Neural crest cell (in vitro differentiated cells): ENCODE measurements at places on chromosomes 3 and 15.
A peak's percentile ranks its signal among the peaks of the same experiment; 100 is the strongest.

GRCh38 chr3:61807865-61808276 lies 246.5 kb downstream of the PTPRG start:
- DNase-seq, result no peak

DNA sequence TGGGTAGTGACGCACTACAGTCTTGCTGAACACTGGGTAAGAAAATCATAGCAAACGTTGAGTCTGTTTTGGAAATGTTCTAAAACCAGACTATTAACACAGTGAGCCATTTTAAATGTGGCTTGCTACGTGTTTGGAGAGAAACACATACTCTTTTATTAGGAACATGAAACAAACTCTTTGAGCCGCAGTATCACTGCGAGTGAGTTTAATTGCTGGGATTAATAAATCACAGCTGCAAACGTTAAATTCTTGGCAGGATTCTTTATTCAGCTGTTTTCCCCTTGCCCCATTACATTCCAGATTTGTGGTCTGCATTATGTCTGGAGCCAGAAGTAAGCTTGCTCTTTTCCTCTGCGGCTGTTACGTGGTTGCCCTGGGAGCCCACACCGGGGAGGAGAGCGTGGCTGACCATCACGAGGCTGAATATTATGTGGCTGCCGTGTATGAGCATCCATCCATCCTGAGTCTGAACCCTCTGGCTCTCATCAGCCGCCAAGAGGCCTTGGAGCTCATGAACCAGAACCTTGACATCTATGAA lies 33.6 kb downstream of the BTD start:
- DNase-seq, result no peak

DNA sequence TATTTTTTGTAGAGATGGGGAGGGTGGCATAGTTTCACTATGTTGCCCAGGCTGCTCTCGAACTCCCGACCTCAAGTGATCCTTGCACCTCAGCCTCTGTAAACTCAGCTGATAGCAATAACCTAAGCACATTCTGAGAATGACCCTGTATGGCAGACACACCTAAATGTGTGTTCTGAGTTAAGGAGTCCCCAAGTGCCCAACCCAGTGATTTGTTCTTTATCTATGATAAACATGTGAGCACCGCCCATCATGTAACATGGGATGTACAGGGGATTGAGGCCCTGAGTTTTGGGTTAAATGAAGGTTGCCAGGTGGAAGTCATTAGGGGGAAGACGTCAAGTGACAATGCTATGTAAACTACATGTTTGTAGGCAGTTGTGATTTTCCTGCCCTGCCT lies 5.7 kb downstream of the NCEH1 start:
- no peak for DNase-seq

DNA sequence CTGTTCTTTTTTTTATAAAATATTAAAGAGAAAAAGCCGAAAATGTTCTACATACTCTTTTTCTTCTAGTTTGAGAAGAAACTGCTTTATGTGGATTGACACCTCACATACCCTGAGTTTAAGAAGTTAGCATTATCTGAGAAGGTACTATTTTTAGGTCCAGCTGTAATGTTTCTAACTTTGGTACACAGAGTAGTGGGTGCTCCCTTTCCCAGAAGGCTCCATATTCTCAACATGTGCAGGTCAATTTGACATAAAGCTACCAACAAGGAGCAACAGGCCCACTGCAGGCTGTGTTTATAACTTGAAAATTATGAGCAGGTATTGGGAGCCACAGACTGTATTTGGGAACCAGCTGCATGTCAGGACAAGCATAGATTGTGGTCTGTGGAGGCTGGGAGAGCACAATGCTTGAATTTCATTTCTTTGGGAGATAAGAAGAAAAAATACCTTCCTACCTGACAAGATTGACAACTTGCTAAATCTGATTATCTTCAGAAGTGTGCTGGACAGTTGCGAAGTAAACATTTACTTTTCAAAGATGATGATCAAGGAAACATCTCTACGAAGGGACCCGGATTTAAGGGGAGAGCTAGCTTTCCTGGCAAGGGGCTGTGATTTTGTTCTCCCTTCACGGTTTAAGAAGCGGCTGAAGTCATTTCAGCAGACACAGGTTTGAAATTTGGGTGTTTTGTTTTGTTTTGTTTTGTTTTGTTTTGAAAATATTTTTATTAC lies 57.2 kb downstream of the PPP2R3A start:
- no peak for DNase-seq

- DNase-seq, result no peak
These were observed 6.1 kb downstream of the CDHR4 start for GRCh38 chr3:49793486-49794085.

DNA sequence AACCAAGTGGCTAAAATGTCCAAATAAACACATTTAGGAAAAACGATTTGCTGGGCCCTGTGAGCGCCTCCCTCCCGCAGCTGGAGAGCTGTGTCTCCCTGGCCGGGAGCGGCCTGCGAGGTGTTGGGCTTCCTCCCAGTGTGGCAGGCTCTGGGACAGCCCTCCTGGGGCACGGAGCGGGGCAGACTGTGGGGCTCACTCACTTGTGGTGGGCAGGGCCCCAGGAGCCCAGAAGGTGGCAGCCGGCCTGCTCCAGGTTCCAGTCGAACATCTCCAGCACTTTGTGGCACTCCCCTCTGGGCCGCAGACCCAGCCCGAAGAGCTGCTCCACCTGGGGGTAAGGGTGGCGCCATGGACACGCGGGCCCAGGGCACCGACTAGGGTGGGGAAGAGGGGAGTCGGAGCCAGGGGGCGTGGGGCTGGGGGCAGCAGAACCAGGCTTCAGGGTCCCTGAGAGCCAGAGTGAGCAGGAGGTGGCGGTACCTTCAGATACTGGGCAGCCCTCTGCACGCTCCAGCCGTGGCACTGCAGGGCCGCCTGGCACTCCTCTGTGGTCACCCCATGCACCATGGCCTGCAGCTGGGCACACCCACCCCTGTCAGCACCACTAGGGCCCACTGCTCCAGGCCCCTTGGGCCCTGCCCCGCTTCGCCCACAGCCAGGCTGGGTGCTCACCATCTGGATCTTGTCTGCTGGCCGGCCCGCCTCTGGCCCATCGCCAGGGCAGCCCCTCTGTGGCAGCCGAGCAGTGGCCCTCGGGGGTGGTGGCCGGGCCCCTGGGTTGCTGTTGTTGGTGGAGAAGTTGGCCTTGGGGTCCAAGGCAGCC lies 41.5 kb downstream of the TNK2 start:
- DNase-seq, result no peak

DNA sequence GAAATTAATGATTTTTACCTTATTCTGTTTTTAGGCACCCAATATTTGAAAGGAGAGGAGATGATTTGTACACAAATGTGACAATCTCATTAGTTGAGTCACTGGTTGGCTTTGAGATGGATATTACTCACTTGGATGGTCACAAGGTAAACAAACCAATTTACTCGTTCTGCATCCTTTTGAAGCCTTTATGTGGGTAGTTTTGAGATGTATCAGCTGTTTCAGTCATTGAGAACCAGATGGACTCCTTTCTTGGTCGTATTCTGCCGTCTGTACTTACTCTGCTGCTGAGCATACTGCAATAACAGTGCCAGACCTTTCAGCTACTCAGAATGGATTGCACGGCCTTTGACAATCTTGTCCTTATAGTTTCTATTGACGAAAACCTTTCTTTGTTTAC lies 13.3 kb downstream of the DNAJB11 start:
- no peak for DNase-seq

DNA sequence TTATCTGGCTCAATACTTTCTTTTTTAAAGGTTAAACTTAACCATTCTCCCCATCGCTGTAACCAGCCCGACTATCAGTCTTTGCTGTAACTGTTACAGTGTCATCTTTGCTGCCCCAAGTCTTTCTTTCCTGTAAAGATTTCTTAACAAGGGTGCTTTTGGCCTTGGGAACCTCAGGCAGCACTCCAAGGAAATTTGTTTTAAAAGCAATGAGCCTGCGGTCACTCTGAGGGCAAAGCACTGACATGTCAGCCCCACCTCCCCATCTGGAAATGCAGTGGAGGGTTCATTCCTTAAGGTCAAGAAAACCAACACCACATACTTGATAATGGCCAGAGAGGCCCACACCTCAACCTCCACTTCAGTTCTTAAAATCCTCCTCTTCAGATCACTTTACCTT lies 3.2 kb downstream of the TRANK1 start:
- no peak for DNase-seq

- peak; percentile 24 for DNase-seq
These were observed 634 bp downstream of the MINDY2 start for GRCh38 chr15:58771621-58772250.

- no peak for DNase-seq
These were observed 360.9 kb downstream of the ZNF385D start for GRCh38 chr3:21390136-21390535.

DNA sequence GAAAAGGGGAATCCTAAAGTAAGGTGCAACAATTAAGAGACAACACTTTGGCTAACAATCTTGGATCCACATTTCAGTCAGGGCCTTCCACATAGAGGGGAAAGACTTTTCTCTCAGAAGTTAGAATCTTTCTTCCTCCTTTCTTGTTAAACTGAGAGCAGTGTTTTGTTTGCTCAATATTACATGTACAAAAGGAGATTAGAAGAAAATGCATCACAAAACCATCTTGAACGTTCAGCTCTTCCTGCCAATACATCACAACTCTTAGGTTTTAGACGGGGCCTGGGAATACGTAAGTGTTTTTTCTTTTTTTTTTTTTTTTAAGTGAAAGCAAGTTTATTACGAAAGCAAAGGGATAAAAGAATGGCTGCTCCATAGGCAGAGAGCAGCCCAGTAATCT lies 39.1 kb downstream of the MAP2K1 start:
- DNase-seq, result no peak

DNA sequence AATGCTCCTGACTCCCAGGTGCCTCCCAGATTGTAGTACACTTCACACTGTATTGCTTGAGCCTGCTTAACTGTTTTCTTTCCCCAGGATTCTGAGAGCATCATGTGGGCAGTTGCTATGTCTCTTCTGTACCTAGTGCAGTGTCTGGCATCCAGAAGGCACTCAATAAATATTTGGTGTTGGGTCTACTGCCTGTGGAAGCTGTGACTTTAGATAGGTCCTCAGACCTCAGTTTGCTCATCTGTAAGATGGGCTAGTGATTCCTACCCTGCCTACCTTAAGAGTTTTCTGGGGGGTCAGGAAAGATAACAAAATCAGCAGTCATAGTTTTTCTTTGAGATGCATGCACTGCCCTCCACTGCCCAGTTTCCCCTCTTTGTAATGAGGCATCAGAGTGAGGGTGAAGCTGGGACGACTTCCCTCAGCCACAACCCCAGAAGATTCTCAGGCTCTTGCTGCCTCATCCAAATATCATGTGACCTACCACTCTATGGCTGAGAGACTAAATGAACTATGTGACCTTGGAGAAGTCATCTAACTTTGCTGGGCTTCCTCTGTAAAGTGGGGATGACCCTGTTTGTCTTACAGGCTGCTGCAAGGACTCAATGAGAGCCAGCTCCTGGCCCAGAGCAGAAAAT lies 50.4 kb downstream of the ATP2B2 start:
- no peak for DNase-seq

DNA sequence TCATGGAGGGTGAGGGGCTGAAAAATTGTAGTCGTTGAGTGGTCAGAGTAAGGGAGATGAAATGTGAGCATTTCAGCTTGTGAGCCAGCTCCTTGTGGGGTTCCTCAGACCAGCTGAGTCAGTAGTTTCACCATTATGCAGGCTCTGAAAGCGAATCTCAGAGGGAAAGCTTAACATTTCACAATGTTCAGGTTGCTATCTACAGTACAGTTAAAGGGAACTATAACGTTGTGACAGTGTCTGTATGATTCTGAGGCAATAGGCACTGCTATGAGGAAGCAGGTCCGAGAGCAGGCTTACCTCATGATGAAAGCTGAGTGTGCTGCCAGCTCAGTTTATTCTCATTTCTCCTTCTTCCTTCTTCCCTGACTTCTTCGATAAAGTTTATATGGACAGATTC lies 469.6 kb downstream of the EDEM1 start:
- DNase-seq, result no peak

DNA sequence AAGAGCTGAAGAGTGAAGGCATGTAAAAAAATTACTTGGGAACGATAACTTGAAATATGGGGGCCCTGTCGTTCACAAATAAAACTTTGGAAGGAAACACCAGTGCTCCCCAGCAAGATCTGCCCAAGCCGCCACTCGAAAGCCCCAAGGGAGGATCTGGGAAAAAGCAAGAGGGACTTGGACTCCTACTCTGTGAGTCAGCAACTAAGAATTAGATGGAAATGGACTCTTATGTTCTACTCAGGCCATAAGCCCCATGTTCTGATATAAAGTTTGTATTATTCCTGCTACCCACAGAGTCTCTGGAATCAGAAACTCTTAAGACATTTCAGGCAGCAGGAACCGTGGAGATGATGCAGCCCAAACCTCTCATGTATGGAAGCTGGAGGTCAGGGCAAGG lies 75.7 kb downstream of the ITGB5 start:
- no peak for DNase-seq

DNA sequence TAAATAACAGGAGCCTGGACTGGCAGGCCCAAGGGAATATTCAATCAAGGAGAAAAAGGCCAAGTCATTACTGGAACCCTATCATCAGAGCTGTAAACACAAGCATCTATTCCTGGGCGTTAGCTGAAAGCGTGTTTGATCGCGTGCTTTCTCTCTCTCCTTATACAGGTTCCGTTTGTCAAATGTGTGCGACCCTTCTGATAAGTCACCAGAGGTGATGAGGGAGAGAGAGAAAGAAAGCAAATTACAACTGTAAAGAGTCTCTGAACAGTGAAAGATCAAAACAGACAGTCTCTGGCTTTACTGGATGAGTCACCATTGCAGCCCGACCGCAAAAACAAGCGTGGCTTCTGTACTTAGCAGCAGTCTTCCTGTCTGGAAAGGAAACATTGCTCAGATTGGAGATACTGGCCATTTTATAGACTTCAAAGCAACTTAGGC lies 39.5 kb upstream of the TPRG1 start:
- DNase-seq, result no peak

DNA sequence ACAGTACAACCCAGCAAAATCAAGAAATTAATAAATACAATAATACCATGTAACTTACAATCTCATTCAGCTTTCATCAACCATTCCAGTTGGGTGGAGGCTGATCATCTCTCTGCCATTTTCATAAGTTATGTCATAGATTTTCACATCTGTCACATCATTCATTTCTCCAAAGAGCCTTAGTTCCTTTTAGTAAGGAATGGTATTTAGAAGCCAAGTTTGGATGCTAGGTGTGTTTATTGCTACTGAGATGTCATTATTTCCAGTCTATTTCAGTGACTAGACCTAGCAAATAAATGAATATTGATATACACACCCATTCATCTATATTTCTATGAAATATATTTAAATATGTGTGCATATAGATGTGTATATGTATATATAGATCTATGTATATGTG lies 2.7 kb upstream of the UBL7 start:
- DNase-seq, result no peak

- DNase-seq, result peak; percentile 65
These were observed 40.8 kb downstream of the ZBTB11 start for GRCh38 chr3:101635954-101636798.

DNA sequence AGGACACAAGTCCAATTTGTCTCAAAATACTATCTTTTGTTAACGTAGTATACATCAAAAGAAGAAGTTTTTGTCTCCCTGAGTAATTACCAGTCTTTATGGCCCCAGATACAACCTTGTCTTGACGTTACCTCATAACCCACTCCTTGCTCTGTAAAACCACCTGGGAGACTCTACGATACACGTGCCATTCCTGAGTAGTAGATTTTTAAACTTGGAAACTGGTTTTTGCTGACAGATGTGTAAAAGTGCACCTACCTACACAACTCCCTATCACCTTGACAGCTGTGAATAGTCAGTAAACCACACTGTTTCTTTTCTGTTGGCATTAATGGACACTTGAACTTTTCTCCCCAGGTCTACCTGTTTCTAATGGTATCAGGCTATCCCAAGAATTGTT lies 51.7 kb upstream of the RARB start:
- DNase-seq, result no peak
